NCI-H2107 (cell line): ENCODE measurements at places on chromosomes 3 and 15.

DNA sequence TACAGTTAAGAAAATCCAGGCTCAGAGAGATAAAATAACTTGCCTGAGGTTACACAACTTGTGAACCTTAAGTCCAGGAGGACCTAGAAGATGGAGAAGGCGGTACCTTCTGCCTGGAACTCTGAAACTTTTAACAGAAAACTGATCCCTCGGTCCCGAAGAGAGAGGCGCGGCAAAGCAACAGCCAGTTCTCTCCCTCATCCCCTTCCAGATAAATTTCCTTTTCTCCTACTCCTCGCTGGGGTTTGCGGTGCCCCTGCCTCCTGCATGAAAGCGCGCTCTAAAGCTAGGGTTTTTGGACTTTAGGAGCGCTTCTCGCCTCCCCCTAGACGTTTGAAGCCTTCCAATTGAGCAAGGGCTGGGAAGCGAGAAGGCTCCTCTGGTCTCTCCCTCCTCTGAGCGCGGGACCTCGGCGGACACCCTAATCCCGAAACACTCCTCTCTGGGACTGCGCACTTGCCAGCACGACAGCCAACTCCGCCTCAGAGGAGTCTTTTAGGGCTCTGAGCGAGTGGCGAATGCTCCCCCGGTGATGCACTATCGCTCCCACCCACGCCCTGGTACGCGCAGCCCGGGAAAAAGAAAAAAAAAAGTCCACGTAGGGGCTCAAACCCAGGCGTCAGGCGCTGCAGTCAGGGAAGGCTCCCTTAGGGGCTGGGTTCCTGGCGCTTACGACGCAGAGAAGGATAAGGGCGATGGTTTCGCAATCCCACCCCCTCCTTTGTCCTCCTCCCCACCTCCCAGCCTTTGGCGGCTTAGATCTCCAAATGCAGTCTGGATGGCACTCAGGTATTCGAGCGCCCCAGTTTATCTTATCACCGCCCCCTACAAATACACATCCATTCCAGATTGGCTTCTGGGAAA, 7.9 kb upstream of the EOMES start:
- no peak for DNase-seq

- no peak for DNase-seq
Observed at GRCh38 chr15:98778263-98778959, 130.1 kb downstream of the IGF1R start.

GRCh38 chr3:10964537-10965167, 27.9 kb upstream of the SLC6A1 start:
- DNase-seq: no peak

DNA sequence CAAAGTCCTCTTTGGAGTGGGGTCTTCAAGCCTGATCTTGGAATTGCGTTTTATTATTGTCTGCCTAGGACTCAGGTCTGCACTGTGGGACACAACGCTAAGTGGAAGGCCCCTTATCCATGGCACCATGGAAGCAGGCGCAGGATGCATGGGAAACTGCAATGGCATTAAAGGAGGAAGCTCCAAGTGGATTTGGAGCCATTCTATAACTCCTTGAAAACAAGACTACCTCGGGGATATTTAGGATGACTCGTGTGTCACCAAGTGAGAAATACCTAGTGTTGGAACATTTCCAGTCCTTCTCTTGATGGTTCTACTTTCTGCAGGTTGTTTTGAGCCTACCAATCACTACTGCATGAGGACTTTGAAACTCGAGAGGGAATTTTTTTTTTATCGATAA, 126.6 kb upstream of the ZBED2 start:
- DNase-seq: no peak

GRCh38 chr3:71121429-71122167, 461.9 kb downstream of the FOXP1 start:
- DNase-seq: no peak

DNA sequence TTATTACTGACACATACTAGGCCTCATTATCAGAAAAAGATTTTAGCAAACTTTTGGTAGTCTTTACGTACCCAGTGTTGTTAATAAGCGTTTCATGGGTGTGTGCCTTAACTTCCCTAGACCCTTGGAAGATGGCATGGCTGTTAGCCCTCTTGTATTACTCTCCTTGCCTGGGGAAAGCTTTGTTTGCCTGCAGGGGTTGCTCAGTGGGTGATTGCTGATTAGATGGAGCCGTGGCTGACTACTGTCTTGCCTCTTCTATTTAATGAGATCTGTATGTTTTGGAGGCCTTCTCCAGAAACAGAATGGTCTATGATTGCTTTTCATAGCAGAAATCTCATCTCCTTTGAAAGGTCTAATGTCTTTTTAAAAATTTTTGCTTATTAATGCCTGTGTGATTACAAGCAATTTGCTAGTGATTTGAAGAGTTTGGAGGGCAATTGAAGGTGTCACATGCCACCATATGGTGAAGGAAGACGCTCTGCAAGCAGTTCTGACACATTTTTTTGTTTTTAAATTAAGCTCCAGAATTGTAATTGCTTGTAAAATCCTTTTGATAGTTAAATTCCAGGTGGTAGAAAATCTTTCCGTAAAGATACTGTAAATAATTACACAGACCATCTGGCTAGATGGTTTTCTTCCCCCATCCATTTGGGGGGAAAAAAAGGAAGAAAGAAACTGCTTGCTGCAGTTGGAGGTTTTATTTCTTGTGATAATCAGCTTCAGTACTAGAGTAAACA, 11.4 kb upstream of the C3orf20 start:
- DNase-seq: no peak

DNA sequence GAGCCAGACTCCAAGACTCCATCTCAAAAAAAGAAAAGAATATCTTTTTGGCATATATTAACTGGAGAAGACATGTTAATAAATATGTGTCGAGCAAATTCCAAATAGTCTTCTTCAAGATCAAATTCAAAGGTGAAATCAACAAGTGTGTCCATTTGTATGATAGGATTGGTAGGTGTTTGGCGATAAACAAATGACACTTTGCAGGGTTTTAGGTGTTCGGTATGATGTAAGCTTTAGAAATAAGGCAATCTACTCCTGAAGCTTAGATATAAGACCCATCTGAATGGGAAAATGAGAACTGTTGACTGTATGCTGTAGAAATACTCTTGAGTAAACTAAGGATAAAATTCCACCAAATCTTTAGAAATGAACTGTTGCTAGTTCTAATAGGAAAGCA, 75.8 kb upstream of the FNDC3B start:
- DNase-seq: no peak

GRCh38 chr3:114157321-114157720, 21.5 kb downstream of the DRD3 start:
- no peak for DNase-seq

- no peak for DNase-seq
Observed at GRCh38 chr15:87219650-87220615, 1036.6 kb downstream of the NTRK3 start.
